ENCODE measurements at places on chromosomes 16 and 17.

DNA sequence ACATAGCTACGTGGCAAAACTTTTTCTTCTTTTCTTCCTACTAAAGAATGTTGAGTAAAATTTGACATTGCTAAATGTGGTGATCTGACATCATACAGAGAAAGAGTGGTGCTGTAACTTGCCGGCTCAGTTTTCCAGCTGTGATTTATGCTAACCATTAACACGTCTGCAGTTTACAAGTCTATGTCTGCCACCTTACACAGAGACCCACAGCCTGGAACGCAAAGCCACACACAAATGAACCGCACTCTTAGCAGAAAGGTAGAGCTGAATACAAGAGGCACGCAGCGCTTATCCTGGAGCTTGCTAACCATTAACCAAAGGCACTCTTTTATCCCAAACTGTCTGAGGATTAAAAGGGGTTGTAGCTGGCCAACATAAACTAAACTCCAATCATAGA, 31.9 kb downstream of the CACNG1 start:
- H3K27me3 ChIP-seq: no peaks in the 10 kb centered on the region
- no peak overlapping the region for H3K4me3 ChIP-seq
- no peak for DNase-seq
- H3K27ac ChIP-seq: no peak overlapping the region
- no peaks in the 10 kb centered on the region for H3K4me1 ChIP-seq
- no peaks in the 10 kb centered on the region for H3K36me3 ChIP-seq

GRCh38 chr17:58289869-58290268, 9.1 kb upstream of the MPO start:
- H3K36me3 ChIP-seq: no peaks in the 10 kb centered on the region
- H3K27ac ChIP-seq: no peak overlapping the region

- H3K4me3 ChIP-seq: peak overlapping the region; percentile 86
- no peaks in the 10 kb centered on the region for H3K36me3 ChIP-seq
- H3K27me3 ChIP-seq: no peaks in the 10 kb centered on the region
- DNase-seq: peak; percentile 49
These were observed 982 bp downstream of the SPAG9 start for GRCh38 chr17:51119415-51120356.

DNA sequence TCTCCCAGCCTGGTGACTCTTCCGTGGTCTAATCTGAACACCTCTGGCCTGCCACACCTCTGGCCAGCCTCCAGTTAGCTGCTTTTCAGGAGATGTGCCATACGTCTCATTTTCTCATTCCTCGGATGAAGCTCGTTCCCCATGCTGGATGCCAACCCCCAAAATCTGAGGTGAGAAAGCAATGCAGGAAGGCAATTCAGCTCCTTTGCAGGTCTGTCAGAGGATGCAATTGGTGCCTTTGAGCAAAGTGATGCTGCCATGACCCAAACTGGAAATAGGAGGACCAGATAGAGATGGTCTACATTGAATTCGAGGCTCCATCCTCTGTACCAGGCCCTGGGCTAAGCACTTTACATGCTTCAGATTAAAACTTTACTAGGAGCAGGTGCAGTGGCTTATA, 11.0 kb upstream of the CUEDC1 start:
- H3K27me3 ChIP-seq: no peaks in the 10 kb centered on the region
- H3K4me3 ChIP-seq: no peak overlapping the region
- no peaks in the 10 kb centered on the region for H3K4me1 ChIP-seq
- no peaks in the 10 kb centered on the region for H3K36me3 ChIP-seq
- no peak overlapping the region for H3K27ac ChIP-seq

DNA sequence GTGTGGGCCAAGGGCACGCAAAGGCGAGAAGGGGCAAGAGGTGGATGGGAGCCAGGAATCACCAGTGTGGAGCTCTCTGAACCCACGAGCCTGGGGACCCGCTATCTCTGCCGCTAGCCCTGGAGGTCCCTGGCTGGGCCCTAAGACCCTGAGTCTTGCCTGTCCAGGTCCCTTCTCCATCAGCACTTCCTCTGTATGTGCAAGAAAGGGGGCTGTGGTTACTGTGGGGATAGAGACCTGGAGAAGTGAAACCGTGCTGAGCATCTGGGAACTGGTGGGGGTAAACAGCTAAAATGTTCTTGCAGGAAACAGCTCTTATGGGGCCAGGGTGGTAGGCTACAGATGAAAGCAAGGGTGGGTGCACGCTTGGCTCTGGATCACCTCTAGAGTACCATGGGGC, 3.1 kb downstream of the SPNS3 start:
- no peaks in the 10 kb centered on the region for H3K27me3 ChIP-seq
- no peak overlapping the region for H3K4me3 ChIP-seq
- H3K36me3 ChIP-seq: no peaks in the 10 kb centered on the region
- no peaks in the 10 kb centered on the region for H3K4me1 ChIP-seq
- DNase-seq: no peak

- H3K4me1 ChIP-seq: peaks cover 73% of the 10 kb centered on the region
- peak overlapping the region; percentile 87 for H3K27ac ChIP-seq
- H3K4me3 ChIP-seq: no peak overlapping the region
- H3K36me3 ChIP-seq: peaks cover 35% of the 10 kb centered on the region
- peak; percentile 55 for DNase-seq
These were observed 38.5 kb downstream of the PGS1 start for GRCh38 chr17:78416791-78417530.

DNA sequence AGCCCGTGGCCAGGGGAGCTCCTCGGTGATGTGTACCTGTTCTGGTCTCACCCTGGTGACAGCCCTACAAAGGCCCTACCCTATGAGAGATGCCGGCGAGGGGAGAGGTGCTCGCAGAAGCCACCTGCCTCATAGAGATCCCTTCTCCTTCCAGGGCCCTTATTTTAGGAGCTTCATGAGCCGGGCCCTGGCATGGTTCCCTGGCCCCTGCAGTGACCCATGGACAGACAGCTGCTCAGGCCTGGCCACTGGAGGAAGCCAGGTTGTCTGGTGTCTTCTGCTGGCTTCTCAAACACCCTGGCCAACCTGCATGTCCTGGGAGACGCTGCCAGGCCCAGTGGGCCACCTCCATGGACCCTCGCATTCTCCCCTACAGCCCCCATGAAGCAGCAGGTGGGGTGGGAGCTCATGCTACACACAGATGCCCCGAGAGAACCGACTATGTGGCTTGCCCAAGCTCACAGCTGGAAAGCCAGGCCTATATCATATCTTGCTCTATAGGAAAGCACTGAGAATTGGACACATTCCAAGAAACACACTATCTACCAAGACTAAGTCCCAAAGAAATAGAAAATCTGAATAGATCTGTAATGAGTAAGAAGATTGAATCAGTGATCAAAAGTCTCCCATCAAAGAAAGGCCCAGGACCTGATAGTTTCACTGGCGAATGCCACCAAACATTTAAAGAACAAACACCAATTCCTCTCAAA, 7.2 kb upstream of the AATK start:
- no peaks in the 10 kb centered on the region for H3K4me1 ChIP-seq
- no peaks in the 10 kb centered on the region for H3K36me3 ChIP-seq
- DNase-seq: no peak
- H3K4me3 ChIP-seq: no peak overlapping the region
- no peaks in the 10 kb centered on the region for H3K27me3 ChIP-seq
- no peak overlapping the region for H3K27ac ChIP-seq

DNA sequence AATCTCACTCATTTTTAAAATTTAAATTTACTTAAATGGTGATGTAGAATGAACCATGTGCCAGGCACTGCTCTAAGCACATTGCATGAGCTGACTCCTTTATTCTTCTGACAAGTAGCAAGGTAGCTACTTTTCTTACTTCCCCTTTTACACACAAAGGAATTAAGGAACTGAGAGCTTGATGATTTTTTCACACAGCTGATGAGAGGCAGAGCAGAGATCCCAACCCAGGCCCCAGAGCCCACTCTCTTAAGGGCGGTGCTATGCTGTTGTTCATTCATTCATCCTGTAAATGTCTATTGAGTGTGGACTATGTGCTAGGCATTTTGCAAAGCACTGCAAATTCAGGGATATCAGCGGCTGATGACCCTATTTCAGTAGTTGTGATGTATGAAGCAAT, 17.9 kb downstream of the SEC14L5 start:
- H3K4me1 ChIP-seq: no peaks in the 10 kb centered on the region
- DNase-seq: no peak
- no peak overlapping the region for H3K27ac ChIP-seq
- no peak overlapping the region for H3K4me3 ChIP-seq
- no peaks in the 10 kb centered on the region for H3K36me3 ChIP-seq

- no peak overlapping the region for H3K4me3 ChIP-seq
- no peak overlapping the region for H3K27ac ChIP-seq
- peaks cover 29% of the 10 kb centered on the region for H3K27me3 ChIP-seq
- H3K36me3 ChIP-seq: no peaks in the 10 kb centered on the region
- H3K4me1 ChIP-seq: peaks cover 8% of the 10 kb centered on the region
- DNase-seq: no peak
These were observed 1.6 kb upstream of the DOC2B start for GRCh38 chr17:183021-183420.

GRCh38 chr17:21033350-21033749, 9.5 kb downstream of the USP22 start:
- H3K4me3 ChIP-seq: no peak overlapping the region
- no peak for DNase-seq
- peaks cover 11% of the 10 kb centered on the region for H3K36me3 ChIP-seq
- H3K27ac ChIP-seq: no peak overlapping the region

DNA sequence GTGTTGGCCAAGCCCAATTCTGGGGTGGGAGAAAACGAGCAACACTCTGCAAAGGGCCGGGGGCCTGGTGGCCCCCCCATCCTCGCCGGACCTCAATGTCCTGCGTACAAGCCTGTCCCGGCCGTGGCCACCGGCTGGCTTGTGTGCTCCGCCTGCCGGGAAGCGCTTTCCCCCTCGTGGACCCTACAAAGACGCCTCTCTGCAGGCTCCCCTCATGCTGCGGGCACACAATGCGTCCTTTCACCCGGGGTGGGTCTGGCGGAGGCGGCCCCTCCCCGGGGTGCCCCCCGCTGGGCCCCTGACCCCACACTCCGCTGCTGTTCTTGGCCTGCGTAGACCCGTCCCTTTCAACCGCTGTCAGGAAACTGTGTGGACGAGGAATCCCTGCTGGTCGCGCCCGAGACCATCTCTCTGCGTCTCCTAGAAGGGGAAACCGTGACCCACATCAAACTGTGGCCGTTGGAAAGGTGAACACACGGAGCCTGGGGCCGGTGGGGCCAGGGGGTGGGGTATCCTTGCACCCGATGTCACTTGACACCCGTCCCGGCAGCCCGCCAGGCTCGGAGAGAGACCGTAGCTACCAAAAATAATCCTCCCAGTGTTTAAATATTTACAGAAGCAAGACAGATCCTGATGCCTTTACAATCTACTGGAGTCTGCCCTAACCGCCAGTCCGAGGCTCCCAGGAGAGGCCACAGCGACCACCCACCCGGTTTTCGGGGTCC, 43.6 kb downstream of the TBC1D16 start:
- peaks cover 35% of the 10 kb centered on the region for H3K4me1 ChIP-seq
- H3K36me3 ChIP-seq: no peaks in the 10 kb centered on the region
- DNase-seq: peak; percentile 58
- H3K27ac ChIP-seq: peak overlapping the region; percentile 69

DNA sequence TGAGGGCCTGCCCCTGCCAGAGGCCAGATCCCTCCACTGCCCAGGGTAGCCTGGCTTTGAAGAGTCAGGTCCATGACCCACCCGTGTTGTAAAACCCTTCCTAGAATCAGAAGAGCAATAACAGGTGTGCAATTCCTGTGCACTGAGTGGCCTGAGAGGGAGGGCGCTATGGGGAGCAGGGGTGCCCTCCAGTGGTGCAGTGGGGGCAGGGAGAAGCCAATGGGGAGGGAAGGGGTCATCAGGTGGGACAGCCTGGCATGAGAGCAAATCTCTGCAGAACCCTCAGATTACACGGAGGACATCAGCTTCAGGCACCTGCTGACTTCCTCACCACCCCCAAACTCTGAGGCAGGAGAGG, 72.9 kb upstream of the ZNF469 start:
- peak; percentile 37 for DNase-seq
- no peaks in the 10 kb centered on the region for H3K36me3 ChIP-seq
- no peak overlapping the region for H3K27ac ChIP-seq
- no peak overlapping the region for H3K4me3 ChIP-seq

DNA sequence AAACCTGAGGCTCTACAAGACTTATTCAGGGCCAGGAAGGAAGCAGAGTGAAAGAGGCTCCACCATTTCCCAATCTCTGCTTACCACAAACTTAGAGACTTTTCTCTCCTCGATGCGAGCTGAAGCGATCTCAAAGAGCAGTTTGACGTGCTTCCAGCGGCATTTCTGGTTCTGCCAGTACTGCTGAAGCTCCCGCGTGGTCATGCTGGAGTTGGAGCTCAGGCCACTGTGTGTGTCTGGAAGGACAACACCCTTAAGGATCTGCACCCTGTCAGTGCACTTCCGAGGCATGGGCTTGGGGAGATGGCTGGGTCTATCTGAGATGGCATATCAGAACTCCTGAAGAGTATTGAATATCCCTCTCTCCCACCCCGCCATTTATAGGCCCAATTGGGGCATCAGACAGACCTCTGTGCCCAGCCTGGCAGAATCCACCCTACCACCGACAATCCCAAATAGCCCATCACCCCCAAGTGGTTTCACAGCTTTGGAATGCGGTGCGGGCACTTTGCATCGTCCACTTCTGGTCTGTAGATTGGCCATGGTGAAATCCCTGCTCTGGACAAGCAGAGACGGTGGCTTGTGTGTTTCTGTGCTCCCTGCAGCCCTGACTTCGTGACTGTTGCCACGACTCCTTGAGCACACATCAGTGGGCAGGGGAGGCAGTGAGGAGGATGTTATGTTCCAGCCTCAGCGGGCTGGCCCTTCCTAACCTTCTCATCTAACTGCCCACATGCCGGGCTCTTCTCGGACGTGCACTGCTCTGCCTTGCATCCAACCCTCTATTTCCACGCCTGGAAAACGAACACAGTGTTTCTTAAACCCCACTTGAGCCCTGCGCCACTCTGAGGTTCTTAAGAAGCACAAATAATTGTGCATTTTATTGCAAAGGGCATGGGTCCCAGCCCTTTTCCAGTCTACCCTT, 5.2 kb downstream of the SNX20 start:
- no peaks in the 10 kb centered on the region for H3K36me3 ChIP-seq
- H3K4me1 ChIP-seq: no peaks in the 10 kb centered on the region
- no peak for DNase-seq

DNA sequence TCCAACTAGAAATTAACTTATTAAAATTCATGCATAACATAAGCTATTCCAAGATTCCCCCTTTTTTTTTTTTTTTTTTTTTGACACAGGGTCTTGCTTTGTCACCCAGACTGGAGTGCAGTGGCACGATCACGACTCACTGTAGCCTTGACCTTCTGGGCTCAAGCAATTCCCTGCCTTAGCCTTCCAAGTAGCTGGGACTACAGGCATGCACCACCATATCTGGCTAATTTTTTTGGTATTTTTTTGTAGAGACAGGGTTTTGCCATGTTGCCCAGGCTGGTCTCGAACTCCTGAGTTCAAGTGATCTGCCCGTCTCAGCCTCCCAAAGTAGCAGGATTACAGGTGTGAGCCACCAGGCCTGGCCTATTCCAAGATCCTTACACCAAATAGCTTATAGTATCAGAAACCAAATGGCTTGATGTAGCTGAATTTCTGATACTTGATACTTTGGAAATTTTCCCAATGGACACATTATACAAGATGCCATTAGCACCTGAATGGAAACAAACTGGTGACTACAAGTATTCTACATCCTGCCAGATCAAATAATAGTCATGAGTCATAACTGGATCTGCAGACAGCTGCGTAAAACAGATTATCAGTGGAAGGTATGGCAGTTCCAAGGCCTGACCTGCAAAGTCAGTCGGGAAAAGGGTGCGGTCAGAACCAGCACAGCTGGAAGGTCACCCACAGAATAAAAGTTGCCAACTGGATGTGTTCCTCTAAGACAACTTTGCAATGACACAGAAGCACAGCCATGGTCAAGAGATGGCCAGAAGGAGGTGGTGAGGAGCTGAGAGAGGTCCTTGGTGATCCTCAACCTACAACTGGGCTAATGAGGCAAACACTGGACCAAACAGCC, 14.5 kb downstream of the TUBG1 start:
- DNase-seq: no peak
- H3K36me3 ChIP-seq: no peaks in the 10 kb centered on the region
- H3K27me3 ChIP-seq: no peaks in the 10 kb centered on the region
- no peak overlapping the region for H3K27ac ChIP-seq
- H3K4me3 ChIP-seq: no peak overlapping the region
- peaks cover 1% of the 10 kb centered on the region for H3K4me1 ChIP-seq

Measured in heart left ventricle (tissue), 16 donors.